Stimulated activated CD4-positive, alpha-beta T cell treated with anti-CD3 and anti-CD28 coated beads, Interleukin-12 subunit alpha, Interleukin-12 subunit beta, amount 100 ng/mL, for 48 hours (primary cell): ENCODE measurements at places on chromosomes 2 and 18.

DNA sequence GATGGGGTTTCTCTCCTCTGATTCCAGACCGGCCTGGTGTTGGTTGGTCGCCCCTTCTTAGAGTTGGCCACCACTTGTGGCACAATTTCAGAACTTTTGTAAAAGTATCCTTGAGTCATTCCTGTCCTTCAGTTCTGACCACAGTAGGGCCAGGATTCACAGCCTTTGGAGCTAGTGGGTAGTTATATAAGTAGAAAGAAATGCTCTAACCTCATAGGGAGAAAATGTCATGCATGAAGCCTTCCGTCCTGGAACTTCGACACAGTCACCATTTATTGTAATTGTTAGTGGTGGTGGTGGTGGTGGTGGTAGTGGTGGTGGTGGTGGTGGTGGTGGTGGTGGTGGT, 65.4 kb downstream of the EPAS1 start:
- DNase-seq = no peak

DNA sequence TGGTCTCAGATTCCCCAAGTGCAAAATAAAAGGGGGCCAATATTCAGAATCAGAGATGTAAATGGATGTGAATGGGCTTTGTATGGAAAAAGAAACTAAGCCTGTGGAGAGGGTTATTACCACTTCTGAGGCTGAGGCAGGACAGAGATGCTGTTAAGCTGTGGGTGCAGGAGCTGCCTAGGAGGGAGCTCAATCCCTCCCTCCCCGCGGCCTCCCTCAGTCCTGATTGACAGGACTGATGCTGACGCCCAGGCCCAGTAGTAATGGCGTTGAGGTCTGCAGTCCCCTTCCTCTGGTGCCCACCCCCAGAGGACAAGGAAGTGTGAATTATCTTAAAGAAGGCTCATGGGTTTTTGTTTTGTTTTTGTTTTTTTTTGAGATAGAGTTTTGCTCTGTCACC, 40.4 kb downstream of the PSD4 start:
- no peak for DNase-seq

DNA sequence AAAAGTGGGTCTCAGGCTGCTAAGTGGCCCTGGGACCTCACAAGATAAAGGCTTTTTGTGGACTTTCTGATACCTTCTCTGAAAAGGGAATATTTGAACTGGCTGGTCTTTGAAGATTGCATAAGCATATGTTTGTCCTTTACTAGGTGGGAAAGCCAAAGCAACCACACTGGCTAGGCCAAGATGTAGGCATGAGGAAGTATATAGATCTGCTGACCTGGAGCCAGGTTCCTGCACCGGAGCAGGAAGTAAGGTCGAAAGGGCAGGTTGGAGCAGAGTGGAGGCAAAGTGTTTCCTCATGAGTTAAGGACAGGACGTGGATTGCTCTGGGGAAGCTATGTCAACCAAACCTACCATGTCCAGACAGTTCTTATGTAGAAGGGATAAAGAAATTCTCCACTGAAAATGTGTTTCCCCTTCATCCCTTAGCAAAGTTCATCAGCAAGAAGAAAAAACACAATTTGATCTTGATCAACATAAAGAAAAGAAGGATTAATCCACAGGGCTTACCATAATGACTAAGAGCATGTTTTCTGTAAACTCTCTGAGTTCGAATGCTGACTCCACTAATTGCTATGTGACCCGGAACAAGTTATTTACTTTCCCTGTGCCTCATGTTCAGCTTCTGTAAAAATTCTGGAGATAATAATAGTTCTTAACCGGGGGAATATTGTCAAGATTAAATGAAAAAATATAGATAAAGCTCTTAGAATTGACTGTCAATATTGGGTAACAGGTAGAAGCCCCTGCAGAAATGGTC, 156.1 kb upstream of the SRD5A2 start:
- no peak for DNase-seq

DNA sequence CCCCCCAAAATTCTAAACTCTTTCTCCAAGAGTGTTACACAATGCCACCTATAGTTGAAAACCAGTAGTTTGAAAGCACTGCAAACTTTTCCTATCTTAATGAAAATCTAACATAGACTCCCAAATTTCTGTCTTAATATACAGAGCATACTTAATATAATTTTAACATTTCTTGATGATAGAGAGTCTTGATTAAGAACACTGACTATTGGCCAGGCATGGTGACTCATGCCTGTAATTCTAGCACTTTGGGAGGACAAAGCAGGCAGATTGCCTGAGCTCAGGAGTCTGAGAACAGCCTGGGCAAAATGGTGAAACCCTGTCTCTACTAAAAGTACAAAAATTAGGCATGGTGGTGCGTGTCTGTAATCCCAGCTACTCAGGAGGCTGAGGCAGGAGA, 34.2 kb downstream of the ASXL2 start:
- DNase-seq = no peak

DNA sequence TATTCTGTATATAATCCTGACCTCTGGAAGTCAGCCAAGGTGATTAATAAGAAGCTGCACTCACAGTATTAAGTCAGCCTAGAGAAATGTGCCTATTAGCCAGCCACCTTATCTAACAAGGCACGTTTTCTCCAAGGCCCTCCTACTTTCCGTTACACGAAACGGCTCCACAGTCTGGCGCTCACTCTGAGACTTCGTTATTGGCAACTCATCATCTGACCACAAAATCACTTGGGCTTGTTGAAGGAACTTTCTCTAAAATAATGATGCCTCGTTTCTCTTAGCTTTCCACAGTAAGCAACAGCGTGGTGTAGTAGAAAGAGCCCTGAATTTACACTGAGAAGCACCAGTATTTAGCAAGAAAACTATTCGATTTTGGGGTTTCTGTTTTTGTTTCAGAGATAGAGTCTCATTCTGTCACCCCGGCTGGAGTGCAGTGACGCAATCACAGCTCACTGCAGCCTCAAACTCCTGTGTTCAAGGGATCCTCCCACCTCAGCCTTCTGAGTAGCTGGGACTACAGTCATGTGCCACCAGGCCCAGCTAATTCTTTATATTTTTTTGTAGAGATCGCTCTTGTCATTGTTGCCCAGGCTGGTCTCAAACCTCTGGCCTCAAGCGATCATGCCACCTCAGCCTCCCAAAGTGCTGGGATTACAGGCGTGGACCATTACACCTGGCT, 53.6 kb upstream of the SLC14A1 start:
- DNase-seq = peak; percentile 37

DNA sequence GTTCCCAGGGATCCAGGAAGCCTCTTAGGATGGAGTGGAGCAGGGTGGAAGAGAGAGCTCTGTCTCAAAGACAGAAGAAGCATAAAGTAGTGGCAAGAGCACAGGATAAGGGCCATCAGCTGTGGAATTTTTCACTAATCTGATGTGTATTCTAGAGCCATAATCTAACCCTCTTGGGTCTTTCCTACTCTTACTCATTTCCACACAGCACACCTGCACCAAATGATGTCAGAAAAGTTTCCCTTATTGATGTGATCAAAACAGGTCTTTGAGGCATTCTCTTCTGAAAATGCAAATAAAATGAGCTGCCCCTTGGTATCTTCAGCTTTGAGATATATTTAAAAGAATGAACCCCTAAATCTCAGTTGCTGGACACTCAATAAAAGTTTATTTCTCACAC, 415.1 kb upstream of the CHST9 start:
- no peak for DNase-seq

- no peak for DNase-seq
Observed at GRCh38 chr2:23926290-23926749, 603 bp downstream of the ATAD2B start.

DNA sequence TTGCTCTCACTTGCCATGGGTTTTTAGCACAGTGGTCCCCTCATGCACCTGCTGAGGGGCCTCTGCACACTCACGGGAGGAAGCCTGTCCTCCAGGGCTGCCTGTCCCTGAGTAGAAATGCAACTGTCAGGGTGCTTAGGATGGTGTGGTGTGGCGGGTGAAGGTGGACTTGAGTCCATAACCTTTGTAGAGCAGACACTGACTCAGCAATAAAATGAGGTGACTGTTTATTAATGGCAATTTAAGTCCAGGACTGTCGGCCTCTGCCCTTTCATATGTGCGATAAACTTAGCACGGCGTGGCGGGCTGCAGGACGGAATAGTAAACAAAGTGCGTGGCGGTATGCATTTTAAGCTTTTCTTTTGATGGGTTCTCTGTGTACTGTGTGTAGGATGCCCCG, 188.2 kb downstream of the LDLRAD4 start:
- no peak for DNase-seq

DNA sequence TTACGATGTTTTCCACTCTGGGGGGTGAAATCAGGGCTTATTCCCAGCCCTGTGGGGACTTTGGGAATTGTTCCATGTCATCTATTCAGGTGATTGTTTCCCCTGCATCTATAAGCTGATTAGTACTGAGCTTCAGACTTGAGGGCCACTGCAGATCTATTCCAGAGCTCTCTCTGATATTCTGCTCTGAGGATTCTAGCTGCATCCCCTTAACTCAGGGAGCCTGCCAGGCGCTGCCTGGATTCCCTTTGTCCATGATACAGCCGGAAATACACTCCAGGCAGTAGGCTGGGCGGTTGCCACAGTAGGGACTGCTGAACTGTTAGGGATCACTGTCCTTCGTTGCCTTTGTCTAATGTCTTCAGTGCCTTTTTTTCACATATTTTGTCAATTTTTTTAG, 31.3 kb downstream of the PTRHD1 start:
- DNase-seq = no peak

DNA sequence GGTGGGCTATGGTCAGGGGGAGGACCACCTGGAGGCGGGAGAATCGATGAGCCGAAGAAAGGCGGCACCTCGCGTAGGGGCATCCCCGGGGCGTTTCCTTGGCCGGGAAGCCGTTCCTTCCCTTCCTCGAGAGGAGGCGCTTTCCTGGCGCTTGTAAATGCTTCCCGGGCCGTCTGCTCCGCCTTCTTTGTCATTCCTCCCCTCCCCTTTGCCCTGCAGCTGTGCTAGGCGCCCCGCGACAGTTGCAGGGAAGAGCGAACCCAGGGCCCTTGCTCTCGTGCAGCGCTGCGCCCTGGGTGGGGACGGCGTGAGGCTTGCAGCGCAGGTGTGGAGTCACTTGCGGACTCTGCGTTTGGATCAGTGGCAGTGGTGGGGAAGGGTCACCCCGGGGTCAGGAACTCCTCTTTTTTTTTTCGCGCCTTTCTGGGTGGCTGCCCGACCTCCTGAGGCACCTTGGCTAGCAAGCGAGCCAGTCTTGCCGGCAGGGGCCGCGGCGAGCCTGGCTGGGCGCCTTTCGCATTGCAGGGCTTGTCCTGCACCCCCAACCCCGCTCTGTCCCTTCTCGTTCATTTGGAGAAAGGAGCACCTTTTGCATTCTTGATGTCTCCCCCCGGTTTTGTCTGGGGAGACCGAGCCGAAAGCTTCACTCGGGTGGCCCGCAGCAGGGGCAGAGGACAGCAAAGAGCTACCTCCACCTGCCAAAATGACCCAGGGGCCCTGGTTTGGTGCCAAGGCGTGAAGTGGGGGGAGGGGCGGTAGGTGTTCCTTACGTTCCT, 858 bp downstream of the KCNS3 start:
- peak; percentile 3 for DNase-seq

GRCh38 chr2:224016963-224017362, 22.1 kb downstream of the SERPINE2 start:
- no peak for DNase-seq

DNA sequence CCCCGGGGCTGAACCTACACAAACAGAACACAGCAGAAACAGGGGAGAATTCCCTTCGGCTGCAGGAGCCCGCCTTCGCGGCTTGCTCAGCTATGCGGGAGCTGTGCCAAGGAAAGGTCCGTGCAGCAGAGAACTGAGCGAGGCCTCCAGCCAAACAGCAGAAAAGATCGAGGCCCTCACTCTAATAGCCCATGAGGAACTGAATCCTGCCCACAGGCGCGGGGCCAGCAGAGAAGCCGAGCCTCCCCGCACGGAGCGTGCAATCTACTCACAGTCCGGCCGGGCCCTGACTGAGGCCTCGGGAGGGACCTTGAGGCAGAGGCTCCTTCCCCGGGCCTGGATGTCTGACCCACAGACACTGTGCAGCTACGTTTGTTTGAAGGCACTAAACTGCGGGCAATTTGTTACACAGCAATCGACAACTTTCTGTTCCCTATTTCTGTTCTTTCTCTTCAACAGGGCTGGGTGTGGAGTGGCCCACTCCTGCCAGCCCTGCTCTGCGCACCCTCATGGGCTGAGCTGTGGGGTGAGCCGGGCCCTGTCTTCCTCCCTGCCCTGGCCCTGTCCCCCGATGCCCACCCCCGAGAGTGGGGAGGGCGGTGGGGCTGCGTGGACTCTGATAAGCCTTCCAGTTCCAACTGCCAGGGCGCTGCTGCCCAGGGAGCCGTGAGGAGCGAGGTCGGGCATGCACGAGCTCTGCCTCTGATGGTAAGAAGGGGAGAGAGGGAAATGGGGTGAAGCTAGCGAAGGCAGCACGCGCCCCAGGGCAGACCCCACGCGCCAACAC, 13.7 kb downstream of the HES6 start:
- no peak for DNase-seq

DNA sequence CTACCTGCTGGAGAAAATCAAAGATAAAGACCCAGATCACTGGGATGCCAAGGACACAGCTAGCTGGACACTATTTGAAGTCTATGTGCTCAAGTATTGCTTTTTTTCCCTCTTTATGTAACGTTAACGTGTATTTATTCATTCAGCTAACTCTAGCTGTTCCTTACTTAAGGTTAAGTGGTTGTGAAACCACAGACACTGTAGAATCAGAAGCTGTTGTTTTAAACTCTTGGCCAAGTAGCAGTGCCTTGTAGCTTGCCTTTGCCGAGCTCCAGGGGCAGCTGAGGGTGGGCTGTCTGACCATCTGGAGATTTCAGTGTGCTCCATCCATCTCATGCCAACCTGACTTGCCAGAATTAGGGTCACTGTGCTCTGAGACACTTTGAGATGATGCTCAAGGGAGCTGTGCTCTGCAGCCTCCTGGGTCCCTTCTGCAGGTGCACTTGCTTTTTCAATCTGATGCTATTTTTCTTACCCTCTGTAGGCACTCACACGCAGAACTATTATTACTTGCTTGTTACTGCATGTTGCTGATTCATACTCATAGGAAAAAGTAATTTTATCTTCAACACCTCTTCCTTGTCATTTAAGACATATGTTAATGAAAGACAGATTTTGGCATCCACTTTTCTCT, 116.2 kb downstream of the METTL8 start:
- DNase-seq = no peak

GRCh38 chr2:134216152-134216829, 37.6 kb upstream of the MGAT5 start:
- DNase-seq = no peak

- DNase-seq = no peak
Observed at GRCh38 chr2:20050104-20050645, 1.3 kb downstream of the LAPTM4A start.

DNA sequence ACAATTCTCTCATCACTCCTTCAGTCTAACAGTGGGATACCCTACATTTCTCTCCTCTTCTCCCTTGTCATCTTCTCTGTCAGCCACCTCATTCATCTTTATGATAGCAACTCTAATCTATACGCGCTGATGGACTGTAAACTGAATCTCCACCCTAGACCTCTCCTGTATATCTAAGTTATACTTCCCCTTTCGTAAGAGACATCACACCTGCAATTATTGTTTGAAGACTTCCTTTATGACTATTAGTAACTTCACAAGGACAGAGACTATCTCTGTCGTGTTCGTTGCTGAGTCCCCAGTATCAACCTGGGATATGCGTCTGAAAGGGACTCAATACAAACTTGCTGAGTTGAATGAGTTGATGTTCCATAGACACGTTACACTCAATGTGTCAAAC, 263.2 kb downstream of the IRS1 start:
- no peak for DNase-seq
